ENCODE measurements at places on chromosomes 7 and 10.

- DNase-seq, result no peak
These were observed 101.9 kb downstream of the COL28A1 start for GRCh38 chr7:7433811-7434210.

DNA sequence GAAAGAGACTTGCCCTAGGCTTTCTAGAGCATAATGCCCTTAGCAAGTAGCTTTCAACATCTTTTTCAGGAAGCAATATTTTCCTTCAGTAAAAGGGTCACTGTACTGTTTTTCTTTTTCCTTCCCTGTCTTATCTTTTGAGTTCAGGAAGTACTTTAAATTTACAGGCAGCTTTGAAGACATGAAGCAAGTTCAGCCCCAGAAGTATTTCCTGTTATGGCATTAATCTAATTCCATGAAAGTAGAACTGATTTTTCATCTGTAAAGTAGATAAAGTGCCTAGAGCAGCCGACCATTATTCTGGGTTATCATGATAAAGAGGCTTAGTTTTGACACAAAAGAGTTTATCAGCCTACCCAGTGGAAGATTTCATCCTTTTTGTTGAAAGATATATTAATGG, 288.2 kb downstream of the ADK start:
- no peak for DNase-seq

DNA sequence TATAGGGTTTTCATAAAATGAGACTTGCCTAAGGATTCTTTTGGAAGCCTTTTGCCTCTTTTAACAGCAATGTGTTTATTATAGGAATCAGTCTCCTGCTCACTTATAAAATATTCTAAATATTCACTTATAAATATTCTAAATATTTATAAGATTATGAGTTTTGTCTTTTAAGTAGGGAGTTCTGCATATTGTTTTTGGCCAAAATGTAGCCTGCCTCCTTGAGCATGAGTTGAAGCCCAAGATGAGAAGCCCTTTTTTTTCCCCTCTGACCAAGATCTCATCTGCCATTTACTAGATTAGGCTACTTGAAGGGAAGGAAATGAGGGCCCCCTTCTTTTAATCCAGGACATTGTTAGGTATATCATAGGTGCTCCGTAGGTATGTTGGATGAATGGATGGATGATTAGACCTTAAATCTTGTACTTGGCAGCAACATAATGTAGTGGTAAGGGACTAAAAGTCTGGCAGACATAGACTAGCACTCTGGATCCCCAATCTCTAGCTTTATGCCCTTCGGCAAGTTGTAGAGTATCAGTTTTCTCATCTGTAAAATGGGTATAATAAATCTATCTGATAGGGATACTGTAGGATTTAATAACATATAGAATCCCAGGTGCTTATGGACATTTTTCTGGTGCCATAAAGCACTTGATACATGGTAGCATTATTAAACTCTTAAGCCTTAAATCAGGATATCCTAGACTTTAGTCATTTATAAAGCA, 59.1 kb downstream of the ARID5B start:
- DNase-seq, result no peak

DNA sequence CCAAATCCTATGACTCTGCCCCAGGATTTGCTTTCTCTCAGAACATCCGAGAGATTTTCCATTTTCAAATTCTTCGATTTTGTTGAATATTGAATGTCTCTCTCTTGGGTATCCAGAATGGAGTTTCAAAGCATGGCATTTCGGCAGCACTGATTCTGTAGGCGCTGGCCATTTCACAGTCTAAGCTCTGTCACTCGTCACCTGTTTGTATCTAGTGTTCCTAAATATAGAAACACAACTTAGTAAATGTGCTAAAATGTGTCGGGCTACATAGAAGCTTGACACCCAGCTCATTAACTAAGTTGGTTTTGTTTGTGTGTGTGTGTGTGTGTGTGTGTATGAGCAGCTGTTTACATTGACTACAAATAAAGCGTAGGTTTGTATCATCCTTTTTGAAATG, 173.5 kb upstream of the FZD1 start:
- DNase-seq, result no peak

- no peak for DNase-seq
These were observed 2.3 kb downstream of the ICA1 start for GRCh38 chr7:8259586-8260222.

DNA sequence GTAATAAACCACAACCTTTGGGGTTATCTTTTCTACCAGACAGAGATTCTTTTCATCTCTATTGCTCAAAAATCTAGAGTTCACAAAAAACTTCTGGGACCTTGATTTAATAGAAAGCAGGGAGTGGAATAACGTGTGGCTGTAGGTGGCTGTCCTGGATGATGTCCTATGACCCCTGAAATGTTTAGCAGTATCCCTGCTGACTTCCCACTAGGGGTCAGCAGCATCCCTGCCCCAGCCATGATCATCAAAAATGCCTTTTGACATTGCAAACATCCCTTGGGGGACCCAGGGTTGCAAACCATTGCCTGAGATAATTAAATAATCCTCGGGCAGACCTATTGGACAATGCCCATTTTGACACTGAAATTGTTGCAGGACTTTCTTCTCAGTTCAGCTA, 177.1 kb downstream of the USP6NL start:
- DNase-seq, result no peak

DNA sequence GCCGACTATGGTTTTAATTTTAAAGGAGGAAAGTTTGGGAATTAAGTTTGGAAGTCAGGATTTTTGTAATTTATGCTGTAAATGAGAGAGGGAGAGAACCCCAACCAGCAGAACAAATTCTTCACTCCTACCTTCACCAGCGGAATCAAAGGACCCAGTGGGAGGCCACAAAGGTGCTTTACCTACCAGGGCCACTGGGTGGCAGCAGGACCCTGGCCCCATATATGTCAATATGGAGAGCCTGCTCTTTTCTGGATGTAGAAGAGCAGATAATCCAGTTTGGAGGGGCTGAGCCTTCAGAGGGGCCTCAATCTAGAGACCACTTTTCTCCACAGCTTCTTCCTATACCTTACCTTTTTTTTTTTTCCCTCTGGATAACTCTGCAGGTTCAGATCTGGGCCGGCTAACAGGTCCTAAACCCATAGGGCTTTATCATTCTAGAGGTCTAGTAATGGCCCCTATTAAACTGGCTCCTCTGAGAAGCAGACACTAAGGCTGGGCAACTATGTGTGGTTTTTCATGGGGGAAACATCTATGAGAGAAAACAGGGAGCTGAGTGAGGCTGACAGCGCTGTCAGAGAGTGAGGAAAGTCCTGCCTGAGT, 8.5 kb upstream of the SCD start:
- DNase-seq, result peak; percentile 68

DNA sequence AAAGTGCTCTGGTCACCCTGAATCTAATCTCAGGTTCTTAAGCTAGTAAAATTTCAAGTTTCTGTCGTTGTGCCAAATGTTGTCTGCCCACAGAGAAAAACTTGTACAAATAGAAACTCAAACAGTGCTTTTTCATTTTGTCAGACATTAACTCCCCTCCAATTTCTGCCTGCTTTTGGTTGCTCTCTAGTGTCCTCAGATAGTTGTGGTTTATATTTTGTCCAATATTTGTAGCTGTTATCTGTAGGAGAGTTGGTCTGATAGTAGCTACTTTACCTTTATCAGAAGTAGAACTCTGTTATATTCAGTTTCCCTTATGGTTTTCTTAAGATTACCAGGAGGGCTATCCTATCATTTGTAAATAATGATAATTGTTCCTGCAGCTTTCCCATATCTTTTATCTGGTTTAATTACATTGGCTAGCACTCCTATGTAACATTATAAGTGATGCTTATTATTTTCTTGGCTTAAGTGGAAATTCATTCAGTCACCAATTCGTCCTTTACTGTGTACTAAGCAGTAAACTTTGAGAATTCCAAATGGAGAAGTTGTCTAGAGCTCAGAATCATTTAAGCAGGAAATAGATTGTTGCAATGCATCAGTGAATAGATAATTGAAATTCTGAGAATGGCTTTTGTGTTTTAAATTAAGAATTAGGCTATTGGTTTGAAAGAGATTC, 91.0 kb downstream of the ANKIB1 start:
- DNase-seq, result no peak

DNA sequence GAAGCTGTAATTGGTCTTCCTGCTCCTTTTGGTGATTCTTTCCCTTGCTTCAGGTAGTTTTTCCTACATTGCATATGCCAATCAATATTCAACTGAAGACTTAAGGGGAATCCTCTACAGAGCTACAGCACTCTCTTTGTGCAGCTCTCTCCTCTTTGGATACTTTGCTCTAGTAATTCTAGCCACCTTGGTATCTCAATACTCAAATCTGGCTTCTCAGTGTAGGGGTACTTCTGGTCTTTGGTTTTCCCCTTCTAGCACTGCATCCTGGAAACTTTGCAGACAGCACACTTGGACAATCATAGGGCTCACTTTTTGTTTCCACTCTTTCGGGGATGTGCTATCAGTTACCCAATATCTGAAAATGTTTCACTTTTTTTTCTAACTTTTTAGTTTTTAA, 9.9 kb downstream of the PHTF2 start:
- DNase-seq, result no peak

Measured in CD8-positive, alpha-beta T cell (primary cell).